ENCODE measurements at places on chromosomes 12 and 14.

DNA sequence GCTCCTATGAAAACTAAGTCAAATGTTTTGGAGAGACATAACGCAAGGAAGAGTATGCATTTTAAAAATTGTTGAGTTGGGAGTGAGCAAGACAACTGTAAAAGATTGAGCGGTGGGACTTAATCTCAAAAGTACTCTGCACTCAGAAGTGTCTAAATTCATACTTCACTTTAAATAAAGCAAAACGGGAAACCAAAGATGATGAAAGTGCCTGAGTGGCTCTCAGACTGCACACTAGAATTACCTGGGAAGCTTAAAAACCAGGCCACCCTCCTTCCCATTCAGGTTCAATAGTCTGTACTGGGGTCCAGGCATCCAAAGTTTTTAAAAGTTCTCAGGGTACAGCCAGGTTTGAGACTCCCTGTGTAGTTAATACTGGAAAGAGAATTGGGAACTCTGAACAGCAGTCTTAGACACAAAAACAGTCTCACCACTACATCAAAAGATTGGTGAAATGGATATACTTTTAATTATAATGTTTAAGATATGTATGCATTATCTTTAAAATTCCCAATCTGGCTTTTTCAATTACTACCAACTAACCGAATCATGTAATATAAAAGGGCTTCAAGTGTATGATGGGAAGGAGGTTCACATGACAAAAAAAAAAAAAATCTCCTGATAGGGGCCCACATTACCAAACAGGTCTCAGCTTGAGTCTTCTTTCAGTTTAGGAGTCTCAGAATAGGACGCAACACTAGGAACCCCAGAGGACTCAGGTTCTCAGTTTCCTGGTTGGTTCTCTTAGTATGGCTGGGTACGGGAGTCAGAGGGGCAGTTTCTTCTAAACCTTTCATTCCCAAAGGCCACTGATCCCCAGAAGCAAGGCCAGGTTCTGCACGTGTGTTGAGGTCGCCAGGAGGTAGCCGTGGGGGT, 1.0 kb downstream of the HOMEZ start:
- no peak for DNase-seq

- DNase-seq, result no peak
Observed at GRCh38 chr12:14695715-14696141, 671 bp downstream of the GUCY2C start.

DNA sequence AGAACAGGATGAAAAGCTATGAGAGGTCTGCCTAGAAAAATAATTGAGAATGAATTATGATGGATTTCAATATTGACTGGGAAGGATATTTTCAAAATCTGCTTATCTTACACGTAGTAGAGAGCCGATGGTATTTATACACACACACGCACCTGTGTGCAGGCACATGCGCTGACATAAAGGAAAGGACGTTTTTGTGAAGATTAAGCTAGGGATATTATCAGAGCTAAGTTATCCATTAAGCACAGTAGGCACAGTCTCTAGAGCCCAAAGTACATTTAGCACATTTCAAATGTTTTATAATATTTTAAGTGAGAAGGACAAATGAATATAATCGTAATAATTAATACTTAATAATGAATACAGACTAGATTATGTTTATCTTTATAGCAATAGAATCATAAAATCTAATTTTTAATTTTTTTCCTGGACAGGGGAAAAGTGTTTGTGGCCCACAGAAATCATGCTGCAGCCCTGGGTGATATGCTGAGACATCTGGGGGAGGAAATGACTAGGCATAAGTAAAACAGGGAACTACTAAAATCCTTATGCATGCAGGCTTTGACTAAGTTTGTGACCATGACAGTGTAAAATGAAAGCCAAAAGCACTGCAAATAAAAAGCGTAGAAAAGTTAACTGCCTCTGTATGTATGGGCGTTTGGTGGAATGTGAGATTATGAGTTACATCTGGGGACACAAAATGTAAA, 146.1 kb downstream of the KITLG start:
- DNase-seq, result no peak

DNA sequence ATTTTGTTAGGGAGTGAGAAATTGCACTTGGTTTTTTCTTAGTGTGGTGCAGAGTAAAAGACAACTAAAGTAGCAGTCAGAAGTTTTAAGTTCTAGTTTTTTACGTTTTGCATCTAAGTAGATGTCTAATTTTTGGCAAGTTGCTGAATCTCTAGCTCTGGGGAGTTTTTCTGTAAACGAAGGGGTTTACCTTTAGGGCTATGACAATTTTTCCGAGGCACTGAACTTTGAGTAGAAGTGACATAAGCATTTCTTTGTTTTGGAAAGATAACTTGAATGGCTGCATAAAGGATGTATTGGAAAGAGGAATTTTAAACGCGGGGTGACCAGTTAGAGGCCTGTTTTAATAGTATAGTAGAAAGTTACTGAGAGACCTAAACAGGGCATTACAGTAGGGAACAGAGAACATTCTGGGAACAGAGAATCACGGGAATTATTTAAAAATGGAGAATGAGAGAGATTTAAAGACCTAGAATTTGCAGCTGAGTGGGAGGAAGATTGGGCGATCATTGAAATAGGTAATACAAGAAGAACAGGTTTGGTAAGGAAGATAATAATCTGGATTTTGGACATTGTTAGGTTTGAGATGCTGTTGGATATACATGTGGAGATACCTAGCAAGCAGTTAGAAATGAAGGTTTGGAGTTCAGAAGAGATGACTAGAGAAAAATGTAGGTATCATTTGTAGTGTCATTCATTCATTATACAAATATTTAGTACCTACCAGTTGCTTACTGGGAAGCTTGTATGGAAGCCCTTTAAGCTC, 1.2 kb downstream of the ZNF410 start:
- no peak for DNase-seq

DNA sequence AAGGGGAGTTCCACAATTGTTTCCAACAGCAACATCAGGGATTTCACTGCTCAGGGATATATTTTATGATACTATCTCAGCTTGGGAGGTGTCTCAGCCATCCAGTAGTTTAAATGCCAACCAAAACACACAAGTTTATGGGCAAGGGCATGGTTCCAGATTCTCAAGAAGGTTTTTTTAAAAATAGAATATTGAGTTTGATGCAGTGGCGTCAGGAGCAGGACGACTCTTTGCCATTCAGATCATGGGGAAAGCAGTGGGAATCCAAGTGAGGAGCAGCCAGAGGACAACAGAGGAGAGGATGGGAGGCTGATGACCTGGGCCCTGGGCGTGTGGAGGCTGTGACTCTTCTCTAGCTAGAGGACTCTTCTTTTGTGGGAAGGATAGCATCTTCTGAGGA, 25.7 kb downstream of the TSHR start:
- DNase-seq, result no peak

All from immature natural killer cell (primary cell).